IMR-90 (cell line): ENCODE measurements at places on chromosomes 13 and 19.
A peak's percentile ranks its signal among the peaks of the same experiment; 100 is the strongest.

GRCh38 chr19:33721735-33722297, 74.9 kb upstream of the KCTD15 start:
- no peak for DNase-seq

GRCh38 chr19:34692549-34692948, 15.1 kb downstream of the ZNF302 start:
- no peak for DNase-seq

DNA sequence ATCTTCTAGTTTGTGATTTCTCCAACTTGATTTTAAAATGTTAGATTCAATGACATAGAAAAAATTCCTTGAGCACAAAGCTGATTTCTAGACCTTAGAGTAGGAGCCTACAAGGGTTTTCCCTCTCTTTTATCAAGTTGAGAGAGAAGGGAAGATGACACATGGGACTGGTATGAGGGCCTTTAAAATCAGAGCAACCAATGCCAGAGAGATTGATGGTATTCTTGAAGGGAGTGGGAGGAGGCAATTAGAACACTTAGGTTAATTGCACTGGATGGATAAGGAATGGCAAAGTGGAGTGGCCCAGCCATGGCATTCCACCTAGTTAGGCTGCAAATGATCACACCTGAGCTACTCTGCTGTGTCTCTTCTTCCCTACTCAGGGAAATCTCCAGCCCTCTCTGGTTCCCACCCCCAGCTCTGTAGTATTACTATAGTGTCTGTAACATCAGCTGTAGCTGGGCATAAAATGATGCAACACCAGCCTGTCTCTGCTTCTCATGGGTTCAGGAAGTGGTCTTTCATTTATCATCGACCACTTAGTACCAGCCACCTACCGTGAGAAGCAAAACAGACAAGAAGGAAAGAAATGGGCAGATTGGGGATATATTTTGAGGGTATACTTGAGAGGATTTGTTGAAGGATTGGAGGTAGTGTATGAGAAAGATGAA, 333.6 kb downstream of the DLEU7 start:
- peak; percentile 50 for DNase-seq

DNA sequence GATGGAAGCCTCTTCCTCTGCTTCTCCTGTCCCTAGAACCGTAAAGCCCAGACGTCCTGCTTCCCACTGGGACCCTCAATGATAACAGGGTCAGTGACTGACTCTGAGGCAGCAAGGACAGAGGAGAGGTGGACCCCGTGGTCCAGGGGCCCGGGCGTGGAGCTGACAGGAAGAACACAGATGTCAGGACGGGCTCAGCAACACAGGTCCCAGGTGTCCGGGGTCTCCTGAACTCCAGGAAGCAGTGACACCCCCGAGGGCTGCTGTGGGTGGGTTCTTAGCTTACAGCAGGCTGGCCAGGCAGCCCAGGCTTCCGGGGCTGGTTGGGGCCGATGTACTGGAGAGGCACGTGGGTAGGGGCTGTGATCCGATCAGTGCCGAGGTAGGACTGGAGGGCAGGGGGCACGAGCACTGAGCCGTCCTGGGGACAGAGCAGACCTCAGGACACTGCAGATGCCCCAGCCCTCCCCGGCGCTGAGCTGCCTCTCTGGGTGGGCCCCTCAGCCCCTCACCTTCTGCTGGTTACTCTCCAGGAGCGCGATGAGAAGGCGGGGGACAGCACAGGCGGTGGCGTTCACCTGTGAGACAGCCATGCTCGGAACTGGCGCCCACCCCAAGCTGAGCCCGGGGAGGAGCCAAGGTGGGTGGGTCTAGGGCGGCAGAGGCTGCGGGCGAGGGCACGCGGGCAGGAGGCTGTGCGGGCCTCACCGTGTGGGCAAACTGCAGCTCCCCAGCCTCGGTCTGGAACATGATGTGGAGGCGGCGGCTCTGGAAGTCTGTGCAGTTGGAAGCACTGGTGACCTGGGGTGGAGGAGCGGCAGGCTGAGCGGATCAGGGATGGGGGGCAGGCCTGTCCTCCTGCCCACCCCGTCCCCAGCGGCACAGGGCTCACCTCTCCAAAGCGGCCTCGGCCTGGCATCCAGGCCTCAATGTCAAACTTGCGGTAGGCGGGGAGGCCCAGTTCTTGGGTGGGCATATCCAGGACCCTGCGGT, 3.6 kb upstream of the CCER2 start:
- DNase-seq: no peak
